Motor neuron (in vitro differentiated cells): ENCODE measurements at places on chromosomes 3 and 15. TPM values are rescaled to one million over a fixed set of nuclear protein-coding genes. Genes with fewer than 3 reads are reported as not detected.

SLC27A2 gene
- total RNA-seq = 1.6 and 1.8 TPM in 2 replicates

- ATAC-seq = no peak
These were observed 44.0 kb upstream of the BCL6 start for GRCh38 chr3:187788984-187789857.

GRCh38 chr15:49255966-49256759, 86.1 kb downstream of the GALK2 start:
- ATAC-seq = no peak

PSTPIP1 gene
- 0.81 and 0.92 TPM in 2 replicates for total RNA-seq

MYH15 gene
- 1.7 and 2.1 TPM in 2 replicates for total RNA-seq

DNA sequence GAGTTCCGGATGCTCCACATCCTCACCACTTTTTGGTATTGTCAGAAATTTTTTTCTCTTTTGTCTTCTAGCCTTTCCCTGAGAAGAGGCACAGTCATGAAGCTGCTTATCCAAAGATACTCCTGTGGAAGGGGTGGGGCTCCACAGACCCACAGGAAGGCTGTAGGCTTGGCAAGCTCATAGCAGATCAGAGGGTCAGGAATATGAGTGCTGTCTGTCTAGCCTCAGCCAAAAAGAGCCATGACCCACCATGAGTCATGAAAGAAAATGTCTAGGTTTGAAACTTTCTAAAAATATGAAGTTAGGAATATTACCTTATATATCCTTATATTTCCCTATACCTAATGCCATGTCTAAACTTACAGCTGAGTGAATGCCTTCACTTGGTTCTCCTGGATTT, 118.2 kb upstream of the THBS1 start:
- no peak for ATAC-seq

GRCh38 chr3:33787328-33788009, 11.0 kb upstream of the PDCD6IP start:
- peak; percentile 90 for ATAC-seq

DNA sequence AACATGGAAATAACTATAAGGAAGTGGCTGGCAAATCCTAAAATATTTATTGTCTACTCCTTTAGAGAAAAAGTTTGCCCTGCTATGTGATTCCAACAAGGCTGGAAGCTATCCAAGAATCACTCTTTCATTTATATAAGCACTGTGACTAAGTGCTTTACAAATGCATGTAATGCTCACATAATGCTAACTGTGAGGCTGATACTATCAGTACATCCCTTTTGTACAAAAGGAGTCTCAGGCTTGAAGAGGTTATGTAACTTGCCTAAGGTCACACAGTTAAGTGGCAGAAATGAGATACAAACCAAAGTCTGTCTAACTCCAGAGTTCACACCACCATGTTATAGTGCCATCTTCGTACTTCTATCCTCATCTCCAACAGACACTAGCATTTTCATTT, 17.0 kb downstream of the TOPBP1 start:
- ATAC-seq = peak; percentile 96

GRCh38 chr3:129323651-129324294, 45.1 kb downstream of the HMCES start:
- ATAC-seq = no peak

DNA sequence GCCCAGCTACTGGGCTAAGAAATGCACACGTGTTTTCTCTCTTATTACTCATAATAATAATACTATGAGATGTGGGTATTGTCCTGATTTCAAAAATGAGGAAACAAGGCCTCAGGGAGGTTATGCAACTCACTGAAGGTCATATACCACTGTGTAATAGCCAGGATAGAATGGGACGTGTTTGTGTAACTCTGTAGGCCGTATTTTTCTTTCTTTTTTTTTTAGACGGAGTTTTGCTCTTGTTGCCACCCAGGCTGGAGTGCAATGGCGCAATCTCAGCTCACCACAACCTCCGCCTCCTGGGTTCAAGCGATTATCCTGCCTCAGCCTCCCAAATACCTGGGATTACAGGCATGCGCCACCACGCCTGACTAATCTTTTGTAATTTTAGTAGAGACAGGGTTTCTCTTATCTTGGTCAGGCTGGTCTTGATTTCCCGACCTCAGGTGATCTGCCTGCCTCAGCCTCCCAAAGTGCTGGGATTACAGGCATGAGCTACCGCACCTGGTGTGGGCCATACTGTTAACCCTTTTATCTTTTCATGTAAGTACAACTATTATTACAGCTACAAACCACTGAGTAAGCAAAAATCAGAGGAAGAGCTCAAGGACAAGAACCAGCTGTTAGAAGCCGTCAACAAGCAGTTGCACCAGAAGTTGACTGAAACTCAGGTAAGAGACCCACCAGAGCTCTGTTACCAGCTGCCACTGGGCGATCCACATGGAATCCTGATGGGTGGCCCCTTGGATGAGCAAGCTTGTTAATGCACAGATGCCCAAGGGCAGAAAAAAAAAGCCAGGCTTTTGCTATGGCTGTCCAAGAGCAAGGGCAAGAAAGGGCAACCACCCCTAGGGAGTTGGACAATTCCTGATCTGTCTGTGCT, 6.7 kb downstream of the KNSTRN start:
- ATAC-seq = no peak

CFAP92 gene
- total RNA-seq = 0.91 and 1.1 TPM in 2 replicates

EOMES gene
- total RNA-seq = 0.14 and 0.67 TPM in 2 replicates

GRCh38 chr3:187586226-187586625, 84.0 kb downstream of the SST start:
- ATAC-seq = no peak

LRIG1 gene
- total RNA-seq = 31.1 and 34.0 TPM in 2 replicates

DNA sequence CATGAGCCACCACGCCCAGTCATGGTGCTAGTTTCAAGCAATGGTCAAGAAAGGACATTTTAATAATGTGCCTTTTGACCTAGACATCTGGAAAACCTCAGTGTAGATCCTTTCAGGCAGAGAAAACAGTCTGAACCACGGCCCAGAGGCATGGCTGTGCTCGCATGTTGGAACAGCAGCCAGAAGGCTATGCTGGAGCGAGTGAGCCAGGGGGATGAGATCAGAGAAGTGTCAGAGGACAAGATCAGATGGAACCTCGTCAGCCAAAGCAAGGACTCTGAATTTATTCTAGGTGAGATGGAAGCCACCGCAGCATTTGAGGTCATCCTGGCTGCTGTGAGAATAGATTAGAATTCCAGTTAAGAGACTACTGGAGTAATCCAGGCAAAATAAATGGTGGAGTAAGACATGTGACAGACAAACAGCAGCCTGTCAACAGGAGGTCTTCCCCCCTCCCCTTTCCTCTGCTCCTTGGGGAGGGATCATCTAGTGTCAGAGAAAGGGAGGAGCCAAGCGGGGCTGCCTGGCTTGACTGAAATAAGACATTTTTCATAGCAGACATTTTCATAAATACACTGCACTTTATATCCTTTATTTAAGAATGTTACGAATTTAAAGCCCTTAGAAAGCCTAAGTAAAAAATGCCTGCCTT, 40.4 kb upstream of the ACKR4 start:
- peak; percentile 11 for ATAC-seq

ZNF639 gene
- 30.3 and 31.0 TPM in 2 replicates for total RNA-seq

DNA sequence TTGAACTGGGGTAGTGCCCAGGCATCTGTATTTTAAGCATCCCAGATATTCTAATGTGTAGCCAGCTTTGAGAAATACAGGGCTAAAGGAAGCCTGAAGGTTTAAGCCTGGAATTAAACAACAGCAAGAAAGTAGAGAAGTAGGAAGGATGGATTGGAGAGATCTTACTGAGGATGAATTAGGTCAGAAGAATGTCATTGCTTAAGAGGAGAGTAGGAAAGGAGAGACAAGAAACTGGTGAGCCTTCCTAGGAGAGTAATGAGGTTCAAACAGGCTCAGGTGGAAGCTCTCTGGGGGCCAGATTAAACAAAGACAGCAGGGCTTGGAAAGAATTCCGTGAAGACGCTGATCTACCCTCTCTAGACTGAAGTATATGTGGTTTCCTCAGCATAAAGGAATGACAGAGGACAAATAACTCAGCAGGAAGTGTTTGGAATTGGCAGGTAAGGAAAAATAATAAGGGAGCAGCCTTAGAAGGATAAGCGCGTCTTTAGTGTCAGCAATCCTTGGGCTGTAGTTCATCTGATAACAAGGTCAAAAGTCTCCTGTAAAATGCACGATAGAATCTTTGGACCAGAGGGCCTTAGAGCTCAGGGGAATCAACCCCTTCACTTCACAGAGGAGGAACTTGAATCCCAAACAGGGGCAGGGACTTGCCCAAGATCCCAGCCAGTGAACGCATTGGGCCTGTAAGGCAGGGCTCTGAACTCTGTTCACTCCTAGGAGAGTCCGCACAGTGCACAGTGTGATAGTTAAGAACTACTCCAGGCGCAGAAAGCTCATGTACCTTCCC, 90.9 kb downstream of the TP63 start:
- ATAC-seq = no peak

GRCh38 chr3:73719413-73719851, 94.7 kb upstream of the PDZRN3 start:
- ATAC-seq = no peak

GNAT1 gene
- total RNA-seq = 0.13 TPM in 1 of 2 replicates, not detected in the other

TGM5 gene
- total RNA-seq = 0.09 TPM in 1 of 2 replicates, not detected in the other

DNA sequence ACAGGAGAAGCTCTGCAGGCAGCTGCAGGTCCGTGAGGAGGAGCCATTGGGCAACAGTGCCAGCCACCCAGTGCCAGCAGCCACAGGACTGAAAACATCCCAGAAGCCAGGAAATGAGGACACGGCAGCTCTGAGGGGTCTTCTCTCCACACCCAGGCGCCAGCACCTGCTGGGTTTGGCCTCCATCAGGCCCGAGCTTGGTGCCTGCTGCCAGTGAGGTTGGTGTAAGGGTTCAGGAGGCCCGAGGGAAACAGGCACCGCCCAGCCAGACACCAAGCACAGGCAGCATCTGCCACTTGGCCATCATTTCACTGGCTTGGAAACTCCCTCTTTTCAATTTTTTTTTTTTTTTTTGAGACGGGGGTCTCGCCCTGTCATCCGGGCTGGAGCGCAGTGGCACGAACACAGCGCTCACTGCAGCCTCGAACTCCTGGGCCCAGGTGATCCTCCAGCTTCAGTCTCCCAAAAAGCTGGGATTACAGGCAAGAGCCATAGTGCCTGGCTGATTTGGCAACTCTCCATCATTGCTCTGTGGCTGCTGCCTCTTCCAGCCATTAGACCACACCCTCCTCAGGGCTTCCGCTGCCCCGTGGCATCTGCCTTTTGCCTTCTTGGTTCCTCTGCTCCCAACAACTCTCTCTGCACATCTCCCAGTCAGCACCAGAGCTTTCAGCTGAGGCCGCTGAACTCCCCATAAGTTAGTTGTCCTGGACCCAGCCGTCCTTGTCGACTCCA, 1.5 kb upstream of the ITIH3 start:
- peak; percentile 73 for ATAC-seq

- no peak for ATAC-seq
These were observed 4.6 kb downstream of the TTC21A start for GRCh38 chr3:39112113-39112512.

CCDC191 gene
- 7.1 and 8.7 TPM in 2 replicates for total RNA-seq

DNA sequence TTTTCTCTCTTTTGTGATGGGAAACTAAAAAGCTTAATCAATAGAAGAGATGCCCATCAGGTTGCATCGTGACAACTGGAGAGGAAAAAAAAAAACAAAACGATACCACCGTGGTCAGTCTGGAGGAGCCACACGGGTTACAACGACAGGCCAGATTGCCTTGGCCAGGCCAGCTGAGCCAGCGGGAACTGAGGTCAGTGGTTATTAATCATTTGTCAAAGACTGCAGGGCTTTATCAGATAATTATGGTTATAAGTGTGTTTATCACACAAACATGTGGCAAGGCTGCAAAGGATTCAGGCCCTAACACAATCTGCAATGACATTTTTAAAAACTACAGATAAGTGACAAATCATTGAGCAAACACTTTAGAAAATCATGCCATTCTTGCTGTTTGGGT, 135.0 kb upstream of the FAM3D start:
- ATAC-seq = peak; percentile 84

DNA sequence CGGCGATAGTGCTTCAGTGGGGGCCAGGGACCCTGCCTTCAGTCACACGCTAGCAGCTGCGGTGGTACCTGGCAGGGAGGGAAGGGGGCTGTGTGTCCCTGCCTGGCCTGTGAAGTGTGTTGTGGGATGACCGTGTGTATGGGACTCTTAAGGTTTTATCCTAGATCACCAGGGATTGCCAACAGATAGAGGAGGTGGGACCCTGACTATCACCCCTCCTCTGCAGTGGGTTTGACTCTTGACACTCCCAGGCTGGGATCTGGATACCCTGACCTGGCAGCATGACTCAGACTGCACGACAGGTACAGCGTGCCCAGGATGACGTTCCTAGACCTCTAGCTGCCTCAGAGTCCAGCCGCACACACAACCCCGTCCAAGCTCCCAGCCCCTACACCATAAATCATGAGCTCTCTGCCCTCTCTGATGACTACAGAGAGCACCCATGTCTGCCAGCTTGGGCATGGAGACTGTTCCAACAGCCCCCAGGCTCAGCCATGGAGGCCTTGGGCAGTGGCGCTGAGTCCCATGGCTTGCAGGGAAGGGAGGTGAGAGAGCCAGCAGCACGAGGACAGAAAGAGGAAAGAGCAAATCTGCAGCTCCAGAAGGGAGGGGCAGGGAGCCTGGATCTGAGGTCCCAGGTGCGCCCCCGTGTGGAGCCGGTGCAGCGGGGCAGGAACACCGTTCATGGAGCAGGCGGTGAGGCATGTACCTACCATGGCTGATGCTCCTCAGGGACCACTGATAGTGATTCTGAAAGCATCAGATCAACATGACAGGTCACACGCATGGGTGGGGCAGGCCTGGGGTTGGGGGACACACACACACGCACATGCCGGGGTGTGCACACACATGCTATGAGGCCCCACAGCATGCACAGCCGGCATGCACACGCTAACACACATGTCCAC, 71.0 kb downstream of the ADAMTS7 start:
- ATAC-seq = peak; percentile 46

DNA sequence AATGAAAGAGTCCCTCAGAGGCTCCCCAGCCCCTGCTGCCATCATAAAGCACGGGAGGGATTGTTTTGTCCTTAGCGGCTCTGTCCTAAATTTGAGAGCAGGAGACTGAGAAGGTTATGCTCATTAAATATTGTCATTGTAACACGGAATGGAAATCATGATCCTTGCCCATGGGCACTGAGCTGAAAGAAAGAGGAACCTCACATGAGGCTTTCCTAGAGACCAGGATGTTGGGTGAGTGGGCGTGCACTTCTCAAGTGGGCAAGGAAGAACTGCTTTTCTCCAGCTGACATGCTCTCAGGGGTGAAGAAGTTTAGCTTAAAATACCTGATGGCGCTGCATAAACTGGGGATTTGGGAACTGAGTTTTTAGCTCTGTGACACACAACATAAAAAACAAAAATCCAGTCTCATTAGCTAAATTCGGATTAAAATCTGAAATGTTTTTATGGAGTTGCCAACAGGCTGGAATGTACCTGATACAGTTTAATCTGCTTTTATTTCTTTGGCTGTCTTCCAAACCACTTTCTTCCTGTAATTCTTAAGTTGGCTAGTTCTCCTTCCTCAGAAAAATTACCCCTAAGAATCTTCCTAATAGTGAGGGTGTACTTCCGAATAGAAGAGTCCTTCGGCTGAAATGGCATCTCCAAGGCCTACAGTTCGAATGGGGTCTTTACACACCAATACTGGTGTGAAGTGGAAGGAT, 31.7 kb downstream of the ADPGK start:
- no peak for ATAC-seq

GRCh38 chr3:16012086-16012485, 162.4 kb upstream of the GALNT15 start:
- no peak for ATAC-seq

- ATAC-seq = peak; percentile 69
These were observed 4.3 kb downstream of the PTH1R start for GRCh38 chr3:46881596-46882376.

GRCh38 chr3:191338177-191338488, 7.8 kb upstream of the UTS2B start:
- no peak for ATAC-seq
